ENCODE measurements at places on chromosomes 6 and 20. TPM values are rescaled to one million over a fixed set of nuclear protein-coding genes. Genes with fewer than 3 reads are reported as not detected.

DNA sequence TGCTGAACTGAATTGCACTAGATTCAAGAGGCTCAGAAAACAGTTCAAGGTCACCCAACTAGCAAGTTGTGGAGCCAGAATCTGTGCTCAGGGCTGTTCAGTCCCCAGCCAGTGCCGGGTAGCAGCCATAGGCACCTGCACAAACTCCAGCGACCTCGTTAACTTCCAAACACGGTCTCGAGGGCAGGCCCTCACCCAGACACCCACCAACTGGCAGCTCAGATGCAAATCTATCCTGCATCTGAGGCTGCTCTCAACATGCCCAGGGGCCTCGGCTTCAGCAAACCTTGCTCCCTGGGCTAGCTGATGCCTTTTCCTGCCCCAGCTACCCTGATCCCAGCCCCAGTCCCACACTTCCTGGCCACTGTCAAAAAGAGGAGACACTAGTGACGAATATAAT, 3.7 kb downstream of the JPH2 start:
- no peak overlapping the region for H3K4me3 ChIP-seq
- H3K4me1 ChIP-seq: no peaks in the 10 kb centered on the region
- no peaks in the 10 kb centered on the region for H3K27me3 ChIP-seq
- no peak overlapping the region for H3K27ac ChIP-seq
- H3K36me3 ChIP-seq: no peaks in the 10 kb centered on the region

DNA sequence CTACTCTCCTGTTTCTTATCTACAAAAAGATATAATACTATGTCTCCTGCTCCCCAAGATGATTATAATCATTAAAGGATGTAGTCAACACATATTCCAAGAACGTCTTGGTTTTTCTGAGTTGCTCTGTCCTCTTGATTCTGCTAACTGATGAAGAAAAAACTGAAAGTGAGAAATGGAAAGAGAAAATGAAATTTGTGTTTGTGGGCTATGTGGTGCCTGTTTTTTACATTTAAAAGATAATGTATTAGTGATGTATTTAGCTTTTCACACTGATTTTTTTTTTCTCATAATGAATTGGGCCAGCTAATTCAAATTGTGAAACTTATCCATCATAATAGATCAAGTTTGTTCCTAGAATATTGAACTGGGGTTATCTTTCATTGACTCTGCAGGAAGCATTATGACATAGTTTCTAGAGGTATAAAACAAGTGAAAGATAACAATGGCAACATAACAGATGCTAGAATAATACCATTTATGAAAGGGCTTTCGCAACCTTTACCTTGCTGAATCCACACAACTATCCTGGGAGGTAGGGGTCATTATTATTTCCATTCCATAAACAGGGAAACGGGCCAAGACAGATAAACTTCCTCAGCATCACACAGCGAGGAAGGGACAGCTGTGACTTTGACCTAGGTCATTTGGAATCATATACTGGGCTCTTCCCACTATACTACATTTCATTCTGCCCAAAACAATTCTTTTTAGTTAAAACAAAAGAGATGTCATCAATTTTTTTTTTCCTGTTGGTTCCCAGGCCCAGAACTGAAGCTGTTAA, 336.7 kb downstream of the GJA1 start:
- no peaks in the 10 kb centered on the region for H3K27me3 ChIP-seq
- no peaks in the 10 kb centered on the region for H3K4me1 ChIP-seq
- H3K36me3 ChIP-seq: no peaks in the 10 kb centered on the region
- H3K4me3 ChIP-seq: no peak overlapping the region
- no peak overlapping the region for H3K27ac ChIP-seq

- DNase-seq: no peak
- H3K27me3 ChIP-seq: no peaks in the 10 kb centered on the region
- no peaks in the 10 kb centered on the region for H3K4me1 ChIP-seq
- H3K36me3 ChIP-seq: no peaks in the 10 kb centered on the region
- no peak overlapping the region for H3K4me3 ChIP-seq
These were observed 554 bp upstream of the LAMA4 start for GRCh38 chr6:112254921-112255320.

DNA sequence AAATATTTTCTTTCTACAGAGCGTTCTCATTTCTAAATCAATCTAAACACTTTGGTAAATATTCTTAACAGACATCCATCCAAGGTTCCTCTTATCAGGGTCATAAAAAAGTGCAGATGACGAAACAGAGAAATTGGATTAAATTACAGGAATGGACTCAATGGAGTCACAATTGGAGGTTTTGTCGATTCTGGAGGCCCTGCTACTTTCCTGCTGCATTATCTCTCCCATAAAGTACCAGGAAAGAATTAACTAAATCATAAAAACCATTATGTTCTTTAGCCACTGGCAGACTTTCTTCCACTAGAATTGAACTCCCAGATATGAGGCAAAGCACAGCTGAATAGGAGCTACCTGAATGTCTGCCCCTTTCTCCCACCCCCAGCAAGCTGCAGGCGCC, 610.6 kb downstream of the HDGFL1 start:
- H3K27ac ChIP-seq: no peak overlapping the region
- no peak for DNase-seq
- H3K4me3 ChIP-seq: no peak overlapping the region

GRCh38 chr6:43771858-43772680, 2.1 kb downstream of the VEGFA start:
- H3K36me3 ChIP-seq: no peaks in the 10 kb centered on the region
- no peaks in the 10 kb centered on the region for H3K4me1 ChIP-seq
- H3K27ac ChIP-seq: peak overlapping the region; percentile 95
- no peaks in the 10 kb centered on the region for H3K27me3 ChIP-seq

- H3K36me3 ChIP-seq: no peaks in the 10 kb centered on the region
- H3K4me3 ChIP-seq: no peak overlapping the region
- no peak overlapping the region for H3K27ac ChIP-seq
- no peak for DNase-seq
- no peaks in the 10 kb centered on the region for H3K4me1 ChIP-seq
- no peaks in the 10 kb centered on the region for H3K27me3 ChIP-seq
These were observed 329.3 kb upstream of the SPTLC3 start for GRCh38 chr20:12679447-12679846.

GRCh38 chr20:48618052-48618451, 209.7 kb downstream of the PREX1 start:
- H3K4me3 ChIP-seq: no peak overlapping the region
- H3K27me3 ChIP-seq: no peaks in the 10 kb centered on the region
- no peaks in the 10 kb centered on the region for H3K36me3 ChIP-seq
- no peaks in the 10 kb centered on the region for H3K4me1 ChIP-seq
- DNase-seq: no peak
- no peak overlapping the region for H3K27ac ChIP-seq

GRCh38 chr6:31204751-31205145, 34.3 kb upstream of the POU5F1 start:
- no peaks in the 10 kb centered on the region for H3K27me3 ChIP-seq
- H3K27ac ChIP-seq: peak overlapping the region; percentile 90
- peaks cover 7% of the 10 kb centered on the region for H3K4me1 ChIP-seq
- DNase-seq: no peak

GRCh38 chr6:4805553-4806336, 29.5 kb downstream of the CDYL start:
- H3K27ac ChIP-seq: no peak overlapping the region
- no peak overlapping the region for H3K4me3 ChIP-seq
- no peaks in the 10 kb centered on the region for H3K36me3 ChIP-seq
- peak; percentile 74 for DNase-seq

GRCh38 chr6:26284537-26285142, 80.4 kb upstream of the BTN3A2 start:
- peak overlapping the region; percentile 87 for H3K27ac ChIP-seq
- peak overlapping the region; percentile 44 for H3K4me3 ChIP-seq
- peak; percentile 86 for DNase-seq
- H3K36me3 ChIP-seq: no peaks in the 10 kb centered on the region
- H3K27me3 ChIP-seq: no peaks in the 10 kb centered on the region

- H3K27me3 ChIP-seq: no peaks in the 10 kb centered on the region
- no peaks in the 10 kb centered on the region for H3K36me3 ChIP-seq
- no peak overlapping the region for H3K27ac ChIP-seq
- H3K4me1 ChIP-seq: no peaks in the 10 kb centered on the region
- H3K4me3 ChIP-seq: no peak overlapping the region
These were observed 9.1 kb downstream of the PKIB start for GRCh38 chr6:122619309-122619708.

DNA sequence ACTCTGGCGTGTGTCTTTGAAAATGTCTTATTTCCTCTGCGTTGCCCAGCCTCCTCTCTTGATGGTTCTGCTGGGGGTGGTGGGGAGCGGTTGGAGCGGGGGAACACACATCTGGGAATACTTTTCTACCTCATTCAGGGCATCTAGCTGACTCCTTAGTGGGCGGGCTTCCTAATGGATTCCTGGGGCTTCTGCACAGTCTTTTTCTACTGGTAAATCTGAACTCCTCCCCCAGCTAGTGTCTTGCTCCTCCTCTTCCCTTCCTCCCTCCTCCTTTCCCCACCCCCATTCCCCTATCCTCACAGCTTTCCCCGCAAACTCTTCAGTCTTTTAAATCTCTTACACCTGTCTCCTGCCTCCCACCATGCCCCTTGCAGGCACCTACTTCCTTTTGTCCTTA, 74.4 kb downstream of the PRL start:
- no peak overlapping the region for H3K27ac ChIP-seq
- no peaks in the 10 kb centered on the region for H3K36me3 ChIP-seq

- no peaks in the 10 kb centered on the region for H3K27me3 ChIP-seq
- H3K4me1 ChIP-seq: no peaks in the 10 kb centered on the region
- no peak overlapping the region for H3K27ac ChIP-seq
- no peak overlapping the region for H3K4me3 ChIP-seq
These were observed 254.6 kb downstream of the EPHA7 start for GRCh38 chr6:93164781-93165180.

- DNase-seq: no peak
- H3K36me3 ChIP-seq: no peaks in the 10 kb centered on the region
- no peaks in the 10 kb centered on the region for H3K4me1 ChIP-seq
- H3K27me3 ChIP-seq: no peaks in the 10 kb centered on the region
- no peak overlapping the region for H3K27ac ChIP-seq
- no peak overlapping the region for H3K4me3 ChIP-seq
These were observed 196.5 kb upstream of the THBS2 start for GRCh38 chr6:169450097-169450496.

DNA sequence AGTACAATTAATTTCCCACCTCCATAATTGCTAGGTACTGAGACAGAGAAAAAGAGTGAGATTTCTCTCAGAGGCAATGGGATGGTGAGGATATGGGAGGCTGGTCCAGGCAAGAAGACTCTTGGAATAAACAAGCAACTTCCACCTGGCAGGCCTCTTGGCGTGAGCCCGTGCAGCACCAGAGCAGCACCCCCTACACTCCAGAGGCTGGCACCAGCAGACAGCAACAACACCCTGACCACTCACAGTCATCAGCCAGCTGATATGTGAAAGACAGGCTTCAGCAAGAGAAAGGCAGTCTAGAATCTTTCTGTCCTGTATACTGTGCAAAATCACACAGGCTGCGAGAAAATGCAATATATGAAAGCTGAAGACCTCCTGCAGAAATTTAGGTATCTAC, 59.7 kb downstream of the KIF13A start:
- H3K36me3 ChIP-seq: no peaks in the 10 kb centered on the region
- no peak overlapping the region for H3K4me3 ChIP-seq
- no peak for DNase-seq
- H3K4me1 ChIP-seq: no peaks in the 10 kb centered on the region
- H3K27me3 ChIP-seq: no peaks in the 10 kb centered on the region

DNA sequence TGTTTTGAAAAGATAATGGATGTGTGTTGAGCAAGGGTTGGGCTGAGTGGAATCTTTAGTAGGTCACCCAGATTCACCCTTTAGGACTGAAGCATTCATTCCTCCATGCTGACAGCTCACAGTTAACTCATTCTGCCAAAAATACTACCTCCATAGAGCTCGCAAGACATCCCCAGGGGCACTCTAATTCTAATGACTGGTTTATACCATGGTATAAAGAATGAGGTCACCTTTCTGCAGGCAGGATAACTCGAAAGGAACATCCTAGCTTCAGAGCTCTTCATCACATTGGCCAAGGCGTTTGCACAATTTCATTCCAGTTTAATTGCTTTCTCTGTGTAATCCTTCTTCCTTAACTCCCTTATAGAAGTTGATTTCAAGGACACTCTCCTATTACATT, 1257.2 kb upstream of the EYS start:
- no peaks in the 10 kb centered on the region for H3K36me3 ChIP-seq
- no peak overlapping the region for H3K4me3 ChIP-seq
- H3K4me1 ChIP-seq: no peaks in the 10 kb centered on the region
- DNase-seq: no peak
- no peak overlapping the region for H3K27ac ChIP-seq

DNA sequence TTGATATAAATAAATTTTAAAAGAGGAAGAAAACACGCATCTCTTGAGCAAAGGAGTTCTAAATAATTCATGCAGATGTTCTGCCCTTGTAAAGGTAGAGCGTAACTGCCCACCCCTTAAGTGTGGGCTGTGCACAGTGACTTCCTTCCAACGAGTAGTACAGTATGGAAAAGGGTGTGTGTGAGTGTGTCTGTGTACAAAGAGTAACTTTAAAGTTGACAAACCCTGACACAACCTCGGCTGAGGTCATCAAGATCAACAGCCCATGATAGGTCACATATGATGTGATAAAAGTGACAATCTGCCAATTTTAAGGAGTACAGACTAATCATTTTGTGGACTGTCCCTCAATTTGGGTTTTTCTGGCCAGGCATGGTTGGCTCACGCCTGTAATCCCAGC, 225.7 kb downstream of the ATXN1 start:
- no peaks in the 10 kb centered on the region for H3K36me3 ChIP-seq
- H3K27me3 ChIP-seq: no peaks in the 10 kb centered on the region
- no peak overlapping the region for H3K27ac ChIP-seq

DNA sequence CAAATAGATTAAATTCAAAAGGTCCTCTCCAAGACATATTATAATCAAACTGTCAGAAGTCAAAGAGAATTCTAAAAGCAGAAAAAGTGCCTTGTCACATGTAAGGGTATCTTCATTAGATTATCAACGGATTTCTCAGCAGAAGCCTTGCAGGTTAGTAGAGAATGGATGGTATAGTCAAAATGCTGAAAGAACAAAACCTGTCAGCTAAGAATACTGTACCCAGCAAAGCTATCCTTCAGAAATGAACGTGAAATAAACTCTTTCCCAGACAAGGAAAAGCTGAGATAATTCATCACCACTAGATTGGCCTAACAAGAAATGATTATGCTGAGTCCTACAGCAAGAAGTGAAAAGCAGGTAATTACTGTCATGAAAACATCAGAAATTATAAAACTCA, 92.9 kb downstream of the STXBP5 start:
- peaks cover 48% of the 10 kb centered on the region for H3K36me3 ChIP-seq
- DNase-seq: no peak
- no peaks in the 10 kb centered on the region for H3K27me3 ChIP-seq

DNA sequence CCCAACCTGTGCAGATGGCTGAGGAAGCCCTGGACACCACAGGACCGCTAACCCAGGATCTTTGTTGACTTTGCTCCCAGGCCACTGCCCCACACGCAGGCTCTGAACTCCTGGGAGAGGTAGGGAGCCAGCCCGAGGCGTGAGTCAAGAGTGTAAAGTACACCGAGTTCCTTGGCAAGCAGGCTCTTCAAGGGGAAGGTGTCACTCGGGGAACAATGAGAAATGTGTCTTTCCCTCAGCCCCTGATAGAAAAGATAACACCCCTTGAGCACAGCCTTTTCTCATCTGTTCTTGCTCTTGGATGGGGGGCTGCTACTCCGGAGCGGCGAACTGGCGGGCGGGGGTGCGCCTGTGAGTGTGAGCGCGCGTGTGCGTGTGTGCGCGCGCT, 472 bp upstream of the EDN3 start:
- no peaks in the 10 kb centered on the region for H3K4me1 ChIP-seq
- H3K27me3 ChIP-seq: no peaks in the 10 kb centered on the region
- no peaks in the 10 kb centered on the region for H3K36me3 ChIP-seq
- peak; percentile 82 for DNase-seq
- H3K4me3 ChIP-seq: peak overlapping the region; percentile 71

Gene ANGPT4
- not detected for total RNA-seq

Gene RING1
- 38.0 TPM for total RNA-seq

Gene CYP21A2
- total RNA-seq: not detected

Gene FAM120B
- total RNA-seq: 37.2 TPM

Gene VWA7
- 19.7 TPM for total RNA-seq

Gene LRRC73
- not detected for total RNA-seq

Gene DSN1
- 12.5 TPM for total RNA-seq

Gene IP6K3
- total RNA-seq: 1.3 TPM

Gene SLC52A3
- 23.6 TPM for total RNA-seq
